ENCODE measurements at places on chromosomes 3 and 15.
A peak's percentile ranks its signal among the peaks of the same experiment; 100 is the strongest.

DNA sequence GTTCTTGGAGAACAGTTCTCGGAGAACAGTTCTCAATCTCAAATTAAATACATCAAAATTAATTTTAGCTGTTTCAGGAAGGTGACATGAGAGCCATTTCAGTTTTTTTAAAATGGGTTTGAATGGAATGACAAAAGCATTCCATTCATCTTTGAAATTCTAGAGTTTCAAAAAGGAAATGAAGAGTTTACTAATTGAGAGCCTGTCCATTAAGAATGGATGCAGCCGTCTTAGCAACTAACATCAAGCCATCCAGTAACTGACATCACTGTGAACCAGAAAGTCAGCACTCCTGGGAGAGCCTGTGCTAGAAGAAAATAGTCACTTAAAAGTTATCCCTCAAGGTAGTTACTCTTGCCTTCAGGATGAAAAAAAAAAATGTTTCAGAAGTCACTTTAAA, 47.0 kb upstream of the FSTL1 start:
- DNase-seq: no peak

- DNase-seq: no peak
Measured at GRCh38 chr3:112806903-112807302, 39.8 kb downstream of the CD200R1L start.

DNA sequence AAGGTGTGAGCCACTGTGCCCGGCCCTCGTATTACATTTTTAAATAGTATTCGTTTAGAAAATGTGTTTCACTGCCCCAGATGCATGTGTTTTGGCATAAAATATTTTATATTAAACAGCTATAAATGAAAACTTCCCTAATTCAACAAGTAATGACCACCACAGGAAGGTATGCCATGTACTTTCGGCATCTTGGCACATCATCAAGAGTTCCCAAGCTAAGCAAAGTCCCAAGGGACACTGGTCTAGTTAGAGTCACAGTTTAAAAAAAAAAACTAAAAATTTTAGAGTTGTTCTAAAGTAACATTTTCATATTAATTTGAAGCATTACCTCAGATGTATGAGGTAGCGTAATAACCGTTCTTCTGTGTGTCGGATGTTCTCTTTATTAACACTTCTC, 15.6 kb upstream of the ARPP19 start:
- DNase-seq: no peak

GRCh38 chr15:84761607-84762131, 13.3 kb downstream of the ZNF592 start:
- peak; percentile 76 for DNase-seq
